NCI-H1930 (cell line): ENCODE measurements at places on chromosomes 12 and 14.

- DNase-seq = no peak
Measured at GRCh38 chr12:95484524-95484923, 10.6 kb downstream of the METAP2 start.

GRCh38 chr12:105025890-105026289 lies 39.8 kb downstream of the NOPCHAP1 start:
- DNase-seq = no peak

- no peak for DNase-seq
Measured at GRCh38 chr14:74647678-74648461, 35.8 kb upstream of the LTBP2 start.

DNA sequence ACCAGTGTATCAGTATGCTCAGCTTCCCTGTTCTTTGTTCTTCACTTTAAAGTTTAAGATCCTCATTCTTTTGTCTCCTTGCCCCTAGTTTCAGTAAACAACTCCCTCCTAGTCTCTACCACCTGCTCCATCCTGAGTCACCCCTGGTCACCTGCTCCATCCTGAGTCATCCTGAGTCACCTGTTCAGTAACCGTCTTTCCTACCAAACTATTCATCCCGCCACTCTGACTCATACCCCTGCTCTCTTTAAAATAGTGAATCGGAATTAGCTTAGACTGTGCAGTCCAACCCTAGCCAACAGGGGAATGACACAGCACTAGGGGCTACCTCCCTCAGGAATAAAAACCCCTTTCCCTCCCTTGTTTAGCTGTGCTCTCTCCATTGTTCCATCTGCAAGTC lies 888.1 kb upstream of the MDGA2 start:
- DNase-seq = no peak

- DNase-seq = no peak
Measured at GRCh38 chr14:87102811-87103378, 890.1 kb downstream of the GALC start.

- no peak for DNase-seq
Measured at GRCh38 chr12:3069714-3070113, 7.5 kb upstream of the TSPAN9 start.

DNA sequence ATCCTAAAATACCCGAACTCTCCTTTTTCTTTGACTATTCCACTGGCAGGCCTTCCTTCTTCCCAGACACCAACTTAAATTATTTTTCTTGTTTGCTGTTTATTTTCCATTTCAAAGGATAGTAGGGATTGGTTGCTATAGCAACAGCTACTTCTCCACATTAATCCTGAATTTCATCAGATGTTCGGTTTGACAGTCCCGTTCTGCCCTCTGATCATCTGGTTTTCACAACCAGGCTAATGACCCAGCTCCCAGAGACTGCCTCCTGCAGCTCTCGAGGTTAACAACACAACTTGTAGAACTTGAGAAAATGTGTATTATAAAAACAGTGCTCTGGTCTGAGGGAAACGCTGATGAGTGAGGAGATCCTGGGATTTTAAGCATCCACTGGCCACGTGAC lies 45.5 kb downstream of the NUAK1 start:
- no peak for DNase-seq

GRCh38 chr14:102056694-102057442 lies 30.0 kb downstream of the HSP90AA1 start:
- DNase-seq = no peak
